CD8-positive, alpha-beta memory T cell (primary cell): ENCODE measurements at places on chromosomes 5 and 9. TPM values are rescaled to one million over a fixed set of nuclear protein-coding genes. Genes with fewer than 3 reads are reported as not detected.

DNA sequence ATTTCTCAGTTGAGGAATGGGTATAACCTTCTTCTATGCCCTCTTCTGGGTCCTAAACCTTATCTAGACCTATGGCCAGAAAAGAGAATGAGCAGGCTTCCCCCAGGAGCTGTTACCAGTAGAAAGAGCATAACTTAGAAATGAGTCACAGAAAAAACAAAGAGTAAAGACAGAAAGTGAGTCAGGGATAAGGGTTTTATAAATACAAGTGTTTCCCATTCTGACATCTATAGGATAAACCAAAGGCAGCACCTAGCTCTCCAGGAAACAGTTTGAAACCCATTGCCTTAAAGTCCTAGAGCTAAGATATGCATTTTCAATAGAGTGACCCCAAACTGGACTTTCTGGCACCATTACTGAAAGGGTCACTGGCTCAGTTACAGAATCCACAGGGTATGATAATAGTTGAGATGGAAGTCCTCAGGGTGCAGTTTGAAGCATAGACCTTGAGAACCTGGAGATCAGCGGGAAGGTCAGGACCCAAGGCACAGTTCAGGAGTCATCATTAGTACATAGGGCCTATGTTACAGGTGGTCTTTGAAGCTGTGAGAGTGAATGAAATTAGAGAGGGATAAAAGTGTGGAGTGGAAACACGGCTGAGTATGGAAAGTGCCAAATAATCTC lies 42.7 kb upstream of the LIFR start:
- H3K36me3 ChIP-seq, result no peaks in the 10 kb centered on the region
- no peak overlapping the region for H3K27ac ChIP-seq
- DNase-seq, result no peak
- no peaks in the 10 kb centered on the region for H3K27me3 ChIP-seq
- H3K4me1 ChIP-seq, result no peaks in the 10 kb centered on the region
- no peak overlapping the region for H3K4me3 ChIP-seq

- no peaks in the 10 kb centered on the region for H3K36me3 ChIP-seq
- DNase-seq, result no peak
- no peak overlapping the region for H3K4me3 ChIP-seq
- H3K4me1 ChIP-seq, result no peaks in the 10 kb centered on the region
- no peaks in the 10 kb centered on the region for H3K27me3 ChIP-seq
These were observed 842 bp downstream of the MUSK start for GRCh38 chr9:110669433-110669832.

GRCh38 chr5:94691291-94691690 lies 72.8 kb downstream of the SLF1 start:
- no peak overlapping the region for H3K4me3 ChIP-seq
- DNase-seq, result no peak
- H3K4me1 ChIP-seq, result no peaks in the 10 kb centered on the region

DNA sequence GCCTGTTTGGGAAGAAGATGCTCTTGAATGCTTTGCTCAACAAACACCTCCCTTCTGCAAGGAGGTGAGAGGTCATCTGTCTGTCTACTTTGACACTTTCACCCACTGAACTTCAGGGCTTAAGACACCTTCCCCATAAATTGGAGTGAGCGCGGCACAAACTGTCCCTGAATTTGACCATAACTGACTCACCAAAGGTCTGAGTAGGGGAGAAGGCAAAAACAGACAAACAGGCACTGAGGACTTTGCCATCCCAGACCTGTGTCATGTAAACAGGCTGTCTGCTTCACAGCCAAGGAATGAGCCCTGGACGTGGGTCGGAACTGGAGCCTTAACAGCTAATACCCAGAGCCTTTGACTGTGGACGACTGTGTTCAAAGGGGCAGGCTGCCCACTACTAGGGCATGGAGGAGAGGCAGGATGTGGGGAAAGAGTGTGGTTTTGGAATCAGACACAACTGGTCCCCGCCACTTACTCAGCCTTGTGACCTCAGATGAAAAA lies 320.9 kb upstream of the KLF4 start:
- no peak overlapping the region for H3K27ac ChIP-seq
- H3K4me3 ChIP-seq, result no peak overlapping the region
- H3K36me3 ChIP-seq, result no peaks in the 10 kb centered on the region
- H3K4me1 ChIP-seq, result no peaks in the 10 kb centered on the region

DNA sequence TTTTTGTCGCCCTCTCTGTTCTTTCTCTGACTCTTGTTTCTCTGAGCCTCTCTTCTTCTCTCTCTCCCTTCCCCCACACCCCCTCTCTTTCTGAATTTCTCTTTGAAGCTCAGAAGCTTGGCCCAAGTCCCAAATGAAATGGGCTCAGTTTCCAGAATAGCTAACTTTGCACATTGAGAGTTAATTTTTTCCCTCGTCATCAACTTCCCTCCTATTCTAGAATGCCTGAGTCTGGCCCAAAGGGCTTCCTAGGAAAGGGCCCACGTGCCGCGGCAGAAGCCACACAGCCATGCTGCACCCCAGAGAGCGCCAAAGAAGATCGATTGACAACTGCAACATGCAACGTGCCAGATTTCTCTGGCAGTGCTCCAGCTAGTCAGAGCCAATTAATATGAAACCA lies 588.8 kb upstream of the KLF4 start:
- DNase-seq, result no peak
- no peak overlapping the region for H3K27ac ChIP-seq
- no peaks in the 10 kb centered on the region for H3K4me1 ChIP-seq
- no peak overlapping the region for H3K4me3 ChIP-seq
- H3K36me3 ChIP-seq, result no peaks in the 10 kb centered on the region
- H3K27me3 ChIP-seq, result no peaks in the 10 kb centered on the region

DNA sequence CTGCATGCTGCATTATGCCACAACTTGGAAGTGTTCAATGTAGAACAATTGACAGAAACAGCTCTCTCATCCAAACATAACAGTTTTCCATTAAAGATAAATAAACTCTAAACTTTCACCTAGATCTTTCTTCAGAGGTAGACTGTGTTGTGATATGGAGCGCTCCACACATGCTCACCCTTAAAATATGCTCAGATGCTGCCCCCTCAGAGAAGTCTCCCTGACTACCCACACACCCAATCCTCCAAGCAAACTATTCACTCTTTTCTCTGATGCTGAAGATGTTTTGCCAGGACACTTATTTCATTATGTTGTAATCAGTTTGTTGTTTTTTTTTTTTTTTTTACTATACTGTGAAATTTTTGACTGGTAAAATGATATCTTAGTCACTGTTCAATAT lies 206.6 kb upstream of the RASA1 start:
- H3K4me1 ChIP-seq, result no peaks in the 10 kb centered on the region
- no peak for DNase-seq
- H3K27me3 ChIP-seq, result no peaks in the 10 kb centered on the region
- H3K36me3 ChIP-seq, result no peaks in the 10 kb centered on the region
- no peak overlapping the region for H3K27ac ChIP-seq

DNA sequence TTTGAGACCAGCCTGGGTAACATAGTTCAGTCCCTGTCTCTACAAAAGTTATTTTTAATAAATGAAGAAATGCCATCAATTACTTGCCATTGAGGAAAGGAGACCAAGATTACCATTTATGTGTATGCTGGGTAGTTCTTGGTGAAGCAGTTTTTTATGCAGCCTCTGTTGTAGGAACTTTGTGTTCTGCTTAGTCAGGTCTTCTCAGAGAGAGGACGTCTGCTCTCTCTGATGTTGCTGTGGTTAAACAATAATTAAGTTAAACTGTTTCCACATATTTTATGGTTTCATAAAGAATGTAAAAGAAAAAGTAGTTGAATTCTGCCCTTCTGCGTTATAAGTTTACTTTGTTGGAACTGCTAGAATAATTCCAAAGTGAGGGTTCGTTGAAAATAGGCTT lies 210.5 kb downstream of the KDM4C start:
- H3K27ac ChIP-seq, result no peak overlapping the region
- H3K36me3 ChIP-seq, result no peaks in the 10 kb centered on the region
- DNase-seq, result no peak
- H3K4me3 ChIP-seq, result no peak overlapping the region
- H3K27me3 ChIP-seq, result no peaks in the 10 kb centered on the region
- H3K4me1 ChIP-seq, result no peaks in the 10 kb centered on the region

The SPATA31E1 gene
- not detected for polyA plus RNA-seq

The MYORG gene
- polyA plus RNA-seq, result 0.67 TPM

The NPR2 gene
- 0.26 TPM for polyA plus RNA-seq

The GPR150 gene
- polyA plus RNA-seq, result 2.8 TPM

The PCDHB10 gene
- not detected for polyA plus RNA-seq

The GCNT4 gene
- 1.3 TPM for polyA plus RNA-seq
